ENCODE measurements at places on chromosomes 4 and X.

- no peak for DNase-seq
These were observed 38.9 kb downstream of the ATP8A1 start for GRCh38 chr4:42618023-42618422.

GRCh38 chrX:9611436-9612145 lies 146.7 kb downstream of the TBL1X start:
- DNase-seq = no peak

DNA sequence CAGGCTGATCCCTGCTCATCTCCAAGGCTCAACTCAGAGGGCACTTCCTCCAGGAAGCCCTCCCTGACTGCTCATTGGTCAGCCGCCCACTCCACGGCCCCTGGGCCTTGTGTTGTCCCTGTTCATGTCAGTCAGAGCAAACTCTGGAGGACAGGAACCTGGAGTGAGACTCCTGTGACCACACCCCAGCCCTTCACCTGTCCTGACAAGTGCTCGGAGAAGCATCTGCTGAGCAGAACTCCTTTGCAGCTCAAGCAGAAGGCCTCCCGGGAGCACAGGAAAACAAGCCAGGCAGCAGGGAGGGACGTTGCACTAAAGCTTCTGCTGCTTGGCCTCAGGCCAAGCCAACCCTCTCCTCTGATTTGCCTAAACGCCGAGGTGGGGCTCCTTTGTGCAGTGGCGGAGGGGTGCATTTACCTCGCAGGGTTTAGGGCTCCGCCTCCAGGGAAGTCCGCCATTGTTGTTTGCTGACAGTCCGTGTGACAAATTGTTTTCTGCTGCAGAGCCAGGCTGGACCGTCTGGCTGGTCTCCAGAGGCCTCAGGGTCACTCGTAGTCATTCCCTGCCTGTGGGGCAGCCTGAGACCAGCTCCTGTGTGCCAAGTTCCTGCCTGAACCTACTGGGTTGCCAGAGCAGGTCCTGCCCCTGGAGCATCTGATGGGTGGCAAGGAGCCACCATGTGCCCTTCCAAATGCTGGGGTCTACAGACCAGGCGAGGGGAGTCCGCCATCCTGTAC lies 61.8 kb downstream of the C4orf50 start:
- DNase-seq = no peak

DNA sequence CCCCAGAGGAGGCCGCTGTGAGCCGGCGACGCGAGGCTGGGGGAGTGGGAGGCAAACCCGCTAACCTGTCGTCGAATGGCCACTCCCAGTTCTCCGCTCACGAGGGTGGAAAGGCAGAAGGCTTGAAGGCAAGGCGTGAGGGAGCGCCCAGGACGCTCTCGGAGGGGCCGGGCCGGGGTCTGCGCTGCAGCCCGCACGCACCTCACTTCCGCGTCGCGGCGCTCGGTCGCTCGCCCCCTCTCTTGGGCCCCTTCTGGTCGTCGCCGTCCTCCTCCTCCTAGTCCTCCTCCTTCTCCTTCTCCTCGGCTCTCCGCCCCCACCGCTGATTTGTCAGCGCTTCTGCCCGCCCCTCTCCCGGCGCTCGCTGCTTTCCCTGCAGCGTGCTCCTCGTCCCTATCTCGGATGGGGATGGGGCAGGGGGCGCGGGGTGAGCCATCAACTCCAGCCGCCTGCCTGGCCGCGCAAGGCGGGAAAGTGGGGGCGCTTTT lies at the start of gene SNCA:
TSS of gene SNCA (minus strand) at position 265 of the 488 bp plus-strand sequence. CDS start 1,494 bp downstream, outside the sequence.
- no peak for DNase-seq

DNA sequence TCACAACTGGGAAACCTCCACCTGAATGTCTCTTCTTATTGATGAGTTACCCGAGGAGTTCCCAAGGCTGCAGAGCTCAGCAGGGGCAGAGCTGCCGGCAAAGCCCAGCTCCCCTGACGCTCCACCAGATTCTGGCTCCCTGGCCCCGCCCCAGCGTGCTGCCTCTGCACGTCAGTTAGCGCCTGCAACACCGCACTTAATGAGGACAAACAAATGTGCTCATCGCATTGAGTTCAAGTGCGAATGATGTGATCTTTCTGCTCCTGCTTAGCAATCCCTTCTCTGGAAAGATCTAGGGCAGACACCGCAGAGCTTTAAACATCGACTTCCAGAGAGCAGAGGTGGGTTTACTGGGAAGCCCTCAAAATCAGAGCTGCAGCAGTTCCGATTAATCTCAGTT lies 55.5 kb upstream of the FBXW7 start:
- no peak for DNase-seq

GRCh38 chr4:110550260-110550659 lies 72.6 kb downstream of the PITX2 start:
- no peak for DNase-seq

DNA sequence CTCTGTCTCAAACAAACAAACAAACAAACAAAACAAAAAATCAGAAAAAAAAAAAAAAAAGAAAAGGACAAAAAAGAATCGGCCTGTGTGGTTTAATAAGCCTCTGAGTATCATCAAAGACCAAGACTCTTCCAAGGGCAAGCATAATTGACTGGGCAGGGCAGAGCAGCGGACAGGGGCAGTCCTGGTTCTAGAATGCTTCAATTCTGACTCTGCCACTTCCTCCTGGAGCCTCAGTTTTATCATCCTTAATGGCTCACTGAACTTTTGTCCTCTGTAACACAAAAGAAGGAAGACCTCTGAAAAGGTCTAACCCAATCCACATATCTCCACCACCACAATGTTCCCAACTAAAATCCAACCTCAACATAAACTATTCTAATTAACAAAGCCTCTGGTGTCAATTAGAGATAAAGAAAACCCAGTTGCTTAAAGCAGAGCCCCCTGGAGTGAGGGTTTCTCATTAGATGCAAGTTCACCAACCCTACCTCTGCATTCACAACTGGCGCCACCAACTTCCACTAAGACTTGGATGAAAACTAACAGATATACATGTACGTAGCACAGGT lies 51.7 kb downstream of the TBC1D9 start:
- no peak for DNase-seq

GRCh38 chr4:170887396-170887795 lies 797.6 kb upstream of the AADAT start:
- DNase-seq = no peak

GRCh38 chrX:136176399-136176825 lies 29.1 kb downstream of the FHL1 start:
- DNase-seq = peak; percentile 74

DNA sequence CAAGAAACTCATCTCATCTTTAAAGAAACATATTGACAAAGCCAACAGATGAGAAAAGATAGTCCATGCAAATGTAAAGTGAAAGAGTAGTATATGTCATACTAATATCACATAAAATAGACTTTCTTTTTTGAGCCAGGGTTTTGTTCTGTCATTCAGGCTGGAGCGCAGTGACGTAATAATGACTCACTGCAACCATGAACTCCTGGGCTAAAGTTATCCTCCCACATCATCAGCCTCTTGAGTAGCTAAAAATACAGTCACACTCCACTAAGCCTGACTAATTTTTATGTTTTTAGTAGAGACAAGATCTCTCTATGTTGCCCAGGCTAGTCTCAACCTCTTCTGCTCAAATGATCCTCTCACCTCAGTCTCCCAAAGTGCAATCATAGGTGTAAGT lies 51.8 kb upstream of the TRAM1L1 start:
- peak; percentile 2 for DNase-seq

DNA sequence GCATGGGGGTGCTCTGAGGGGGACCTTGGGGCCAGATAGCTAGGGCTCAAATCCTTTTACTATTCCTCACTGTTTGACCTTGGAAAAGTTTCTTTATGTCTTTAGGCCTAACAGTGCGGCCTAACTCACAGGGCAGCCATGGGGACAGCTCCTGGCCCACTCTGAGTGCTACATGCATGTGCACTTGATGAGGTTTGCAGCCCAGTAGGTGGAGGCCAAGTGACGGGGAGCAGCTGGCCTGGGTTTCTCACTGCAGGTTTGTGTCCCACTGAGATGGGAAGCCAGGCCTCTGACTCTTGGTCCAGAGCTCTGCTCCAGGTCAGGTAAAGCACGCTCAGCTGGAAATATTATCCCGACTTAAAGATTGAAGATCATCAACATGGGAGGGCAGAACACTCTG lies 102.8 kb downstream of the SLC2A9 start:
- DNase-seq = no peak

GRCh38 chr4:119025420-119025819 lies 110.2 kb upstream of the MYOZ2 start:
- no peak for DNase-seq

DNA sequence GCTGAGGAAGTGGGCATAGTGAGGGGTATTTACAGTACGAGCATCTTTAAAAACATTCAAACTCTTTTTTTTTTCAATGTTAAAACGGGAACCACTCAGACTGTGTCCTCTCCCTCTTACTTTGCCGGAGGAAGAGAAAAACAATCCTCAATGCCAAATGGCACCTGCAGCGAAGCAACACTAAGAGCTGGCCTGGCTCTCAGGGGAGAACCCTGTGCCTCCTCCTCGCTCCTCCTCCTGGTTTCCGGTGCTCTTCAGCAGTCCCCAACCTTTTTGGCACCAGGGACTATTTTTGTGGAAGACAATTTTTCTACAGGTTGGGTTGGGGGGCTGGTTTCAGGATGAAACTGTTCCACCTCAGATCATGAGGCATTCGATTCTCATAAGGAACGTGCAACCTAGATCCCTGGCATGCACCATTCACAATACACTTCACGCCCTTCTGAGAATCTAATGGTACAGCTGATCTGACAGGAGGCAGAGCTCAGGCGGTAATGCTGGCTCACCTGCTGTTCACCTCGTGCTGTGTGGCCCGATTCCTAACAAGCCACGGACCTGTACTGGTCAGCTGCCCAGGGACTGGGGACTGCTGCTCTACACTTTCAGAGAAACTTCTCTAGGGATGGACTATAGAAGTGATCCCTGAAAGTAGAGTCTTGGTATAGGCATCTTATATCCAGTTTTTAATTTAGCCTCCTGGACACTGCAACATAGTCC lies 404.1 kb downstream of the RAPGEF2 start:
- no peak for DNase-seq

DNA sequence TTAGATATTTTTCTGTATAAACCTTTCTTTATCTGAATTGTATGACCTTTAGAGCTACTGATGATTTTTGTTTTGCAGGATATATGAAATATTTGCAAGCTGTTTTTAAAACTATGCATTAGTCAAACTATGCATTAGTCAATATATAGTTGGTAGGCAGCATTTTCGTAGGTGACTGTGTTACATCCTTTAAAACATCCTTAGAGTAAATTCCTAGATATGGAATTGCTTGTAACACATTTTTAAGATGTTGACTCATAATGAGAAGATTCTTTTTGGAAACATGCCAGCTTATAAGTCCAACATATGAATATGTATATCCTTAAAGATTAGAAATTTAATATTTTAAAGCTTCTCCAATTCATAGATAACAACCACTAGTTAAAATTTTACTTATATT lies 1768.5 kb downstream of the PCDH7 start:
- DNase-seq = no peak

DNA sequence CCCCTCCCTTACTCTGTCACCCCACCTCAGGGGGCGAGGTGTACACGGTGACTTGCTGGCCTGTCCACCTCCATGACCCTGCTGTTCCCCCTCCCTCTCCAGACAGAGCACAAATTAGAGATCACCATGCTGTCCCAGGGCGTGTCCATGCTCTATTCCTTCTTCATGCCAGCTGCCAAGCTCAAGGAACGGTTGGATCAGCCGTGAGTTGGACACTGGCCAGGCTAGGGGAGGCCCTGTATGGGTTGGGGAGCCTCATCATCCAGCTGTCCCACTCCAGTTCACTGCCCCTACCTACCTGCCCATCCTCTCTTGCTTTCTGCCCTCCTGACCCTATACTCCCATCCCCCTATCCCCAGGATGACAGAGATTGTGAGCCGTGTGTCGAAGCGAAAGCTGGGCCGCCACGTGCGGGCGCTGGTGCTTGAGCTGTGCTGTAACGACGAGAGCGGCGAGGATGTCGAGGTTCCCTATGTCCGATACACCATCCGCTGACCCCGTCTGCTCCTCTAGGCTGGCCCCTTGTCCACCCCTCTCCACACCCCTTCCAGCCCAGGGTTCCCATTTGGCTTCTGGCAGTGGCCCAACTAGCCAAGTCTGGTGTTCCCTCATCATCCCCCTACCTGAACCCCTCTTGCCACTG lies 3.9 kb upstream of the CDK16 start:
- no peak for DNase-seq

DNA sequence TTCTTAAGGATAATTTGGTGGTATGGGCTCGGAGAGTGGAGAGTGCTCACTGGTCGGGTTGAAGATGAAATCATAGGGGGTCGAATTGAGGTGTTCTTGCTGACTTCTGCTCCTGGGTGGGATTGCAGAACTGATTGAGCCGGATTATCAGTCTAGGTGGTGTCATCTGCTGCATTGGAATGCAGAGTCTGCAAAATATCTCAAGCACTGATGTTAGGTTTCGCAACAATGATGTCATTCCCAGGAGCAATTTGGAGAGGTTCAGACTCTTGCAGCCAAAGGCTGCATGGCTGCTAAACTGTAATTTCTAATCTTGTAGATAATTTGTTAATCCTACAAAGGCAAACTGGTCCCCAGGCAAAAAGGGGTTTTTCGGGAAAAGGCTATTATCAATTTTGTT lies 67.7 kb downstream of the RHOH start:
- no peak for DNase-seq

- no peak for DNase-seq
These were observed 3.8 kb upstream of the DCAF4L1 start for GRCh38 chr4:41977709-41978108.

DNA sequence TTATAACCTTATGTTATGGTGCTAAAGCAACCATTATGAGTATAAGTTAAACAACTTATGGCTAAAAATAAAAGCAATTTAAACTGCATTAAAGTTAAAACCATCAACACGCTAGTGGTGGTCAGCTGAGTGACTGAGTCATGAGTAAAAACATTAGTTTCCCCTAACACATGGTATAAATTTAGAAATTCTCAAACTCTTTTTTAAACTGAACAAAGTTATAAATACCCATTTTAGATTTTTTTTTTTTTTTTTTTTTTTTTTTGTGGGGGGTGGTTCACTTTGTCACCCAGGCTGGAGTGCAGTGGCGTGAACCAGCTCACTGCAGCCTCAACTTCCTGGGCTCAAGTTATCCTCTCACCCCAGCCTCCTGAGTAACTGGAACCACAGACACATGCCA lies 5.4 kb upstream of the BBS7 start:
- no peak for DNase-seq

GRCh38 chr4:55980725-55981124 lies 32.0 kb downstream of the CEP135 start:
- DNase-seq = no peak

- DNase-seq = no peak
These were observed 106.7 kb downstream of the ARHGAP6 start for GRCh38 chrX:11558972-11559371.

DNA sequence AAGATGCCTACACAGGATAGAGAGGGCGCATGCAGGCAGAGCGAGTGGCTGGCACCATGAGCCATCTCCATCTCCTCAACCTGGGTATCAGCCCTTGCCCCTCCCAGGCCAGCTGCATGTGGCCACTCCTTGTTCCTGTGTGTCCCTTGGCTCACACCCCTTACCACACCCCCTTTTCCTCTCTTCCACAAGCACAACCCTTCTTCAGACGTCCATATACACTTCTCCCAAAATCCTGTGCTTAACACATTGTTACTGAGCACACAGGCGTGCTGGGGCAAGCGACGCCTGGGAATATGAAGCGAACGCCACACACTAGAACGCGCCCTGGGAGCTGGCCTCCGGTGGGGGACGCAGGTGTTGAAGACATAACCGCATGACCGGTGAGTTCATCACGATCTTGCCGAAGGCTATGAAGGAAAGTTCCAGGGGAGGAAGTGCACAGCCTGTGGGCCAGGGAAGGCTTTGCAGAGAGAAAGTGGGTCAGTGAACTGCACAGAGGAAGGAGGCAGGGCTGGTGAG lies 19.1 kb upstream of the KIAA0232 start:
- no peak for DNase-seq
